AG08396 (cell line): ENCODE measurements at places on chromosomes 4 and X.

- DNase-seq = no peak
These were observed 19.4 kb downstream of the LGI2 start for GRCh38 chr4:25011135-25011866.

GRCh38 chr4:68218044-68218443 is 27.4 kb downstream of the TMPRSS11B start:
- DNase-seq = no peak

DNA sequence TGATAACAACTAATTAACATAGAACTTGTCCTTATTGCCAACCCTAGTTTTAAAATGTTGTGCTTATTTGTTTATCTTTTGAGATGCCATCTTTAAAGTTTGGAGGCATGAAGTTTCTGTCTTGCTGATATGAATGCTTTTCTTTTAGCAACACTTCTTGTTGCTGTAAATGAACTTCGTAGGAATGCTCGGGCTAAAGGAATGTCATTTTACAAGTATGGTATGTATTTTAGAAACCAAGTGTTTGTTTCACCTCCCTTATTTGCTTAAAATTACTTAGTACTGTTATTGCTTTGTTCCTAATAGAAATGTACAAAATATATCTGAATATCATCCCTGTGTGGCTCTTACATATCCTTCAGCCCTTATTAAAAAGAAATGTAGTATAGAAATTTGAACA is 76.1 kb downstream of the SLC30A9 start:
- no peak for DNase-seq

DNA sequence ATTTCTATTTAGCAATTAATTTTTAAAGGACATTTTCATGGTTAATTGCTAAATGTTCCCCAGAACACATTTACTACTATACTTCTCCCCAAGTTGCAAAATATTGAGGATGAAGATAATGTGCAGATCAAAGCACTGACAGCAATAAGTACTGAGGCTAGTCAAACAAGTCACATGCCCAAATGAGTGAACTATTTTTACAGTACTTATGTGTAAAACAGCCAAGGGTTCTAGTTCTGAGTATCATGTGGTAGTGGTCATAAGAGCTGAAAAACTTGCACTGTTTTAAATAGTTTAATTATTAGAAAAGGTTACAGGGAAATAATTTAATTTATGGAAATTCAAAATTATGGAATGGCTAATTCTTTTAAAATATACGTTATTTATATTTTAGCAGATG is 3.8 kb downstream of the GALNTL6 start:
- no peak for DNase-seq

- no peak for DNase-seq
These were observed 143.0 kb downstream of the MAGEB17 start for GRCh38 chrX:16310326-16310725.

DNA sequence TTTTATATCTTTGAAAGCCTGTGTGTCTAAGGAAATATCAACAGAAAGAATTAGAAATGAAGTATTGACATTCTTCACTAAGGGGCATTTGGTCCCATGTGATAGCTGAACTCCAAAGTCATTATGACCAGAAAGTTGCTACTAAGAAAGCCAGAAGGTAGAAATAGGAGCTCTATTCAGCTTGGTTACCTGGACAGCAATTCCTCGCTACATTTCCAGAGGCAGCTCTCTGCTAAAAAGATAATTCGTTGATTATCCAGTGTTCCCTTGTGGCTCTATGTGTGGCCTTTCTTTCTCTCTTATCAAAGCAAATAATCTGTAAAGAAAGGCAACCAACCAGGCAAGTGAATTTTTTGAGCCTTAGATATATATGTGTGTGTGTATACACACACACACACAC is 341.3 kb downstream of the ADGRL3 start:
- DNase-seq = no peak

GRCh38 chr4:139642364-139642763 is 23.3 kb upstream of the MGST2 start:
- peak; percentile 37 for DNase-seq

GRCh38 chr4:78205591-78205990 is 148.5 kb downstream of the FRAS1 start:
- no peak for DNase-seq

DNA sequence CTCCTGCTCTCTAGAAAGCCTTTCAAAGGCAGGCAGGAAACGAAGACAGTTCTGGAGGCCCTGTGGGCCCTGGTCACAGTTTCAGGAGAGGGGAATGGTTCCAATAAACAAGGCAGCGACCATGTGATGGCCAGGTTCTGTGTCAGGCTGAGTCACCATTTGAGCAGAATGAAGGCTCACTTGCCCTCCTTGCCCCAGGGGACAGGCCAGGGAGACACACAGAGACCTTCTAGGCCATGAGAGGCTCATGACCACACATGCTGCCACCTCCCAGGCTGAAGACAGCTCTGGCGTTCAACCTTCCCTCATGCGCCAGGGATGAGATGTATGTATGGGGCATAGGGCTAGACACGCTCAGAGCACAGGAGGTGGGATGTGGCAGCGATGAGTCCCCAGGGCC is 22.9 kb upstream of the TRIM2 start:
- DNase-seq = peak; percentile 29

DNA sequence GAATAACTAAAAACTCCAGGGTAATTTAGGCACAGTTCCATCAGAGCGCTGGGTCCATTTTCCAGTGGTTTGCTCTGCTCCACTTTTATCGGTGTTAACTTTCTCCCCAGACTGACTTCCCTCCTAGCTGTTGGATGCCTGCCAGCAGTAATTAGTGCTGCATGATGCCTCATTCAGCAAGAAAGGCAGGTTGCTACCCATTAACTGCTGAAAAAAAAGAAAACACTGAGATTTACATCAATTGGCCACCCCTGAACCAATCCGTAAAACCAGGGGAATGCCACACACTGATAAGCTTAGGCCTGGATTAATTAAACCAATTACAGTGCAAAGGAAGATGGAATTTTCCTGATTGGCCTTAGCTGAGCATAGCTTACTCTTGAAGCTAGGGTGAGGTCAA is 182.4 kb upstream of the CXXC4 start:
- DNase-seq = no peak

DNA sequence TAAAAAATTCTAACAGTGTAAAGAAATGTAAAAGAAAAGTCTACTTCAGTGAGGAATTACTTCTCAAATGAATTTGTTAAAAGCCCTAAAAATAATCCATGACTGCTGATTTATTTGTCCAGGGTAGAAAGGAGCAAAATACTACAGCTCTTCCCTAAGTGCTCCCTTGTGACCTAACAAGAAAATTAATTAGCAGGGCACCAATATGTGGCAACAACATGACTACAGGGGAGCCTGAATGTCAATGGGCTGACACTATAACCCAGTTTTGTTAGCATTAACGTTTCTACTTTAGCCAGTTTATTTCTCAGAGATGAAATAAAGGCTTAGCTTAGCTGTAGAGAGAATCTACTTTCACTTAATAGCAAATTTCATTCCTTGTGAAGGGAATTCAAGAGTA is 918.9 kb upstream of the EPHA5 start:
- DNase-seq = no peak

GRCh38 chr4:422587-422986 is 76.4 kb downstream of the ZNF721 start:
- DNase-seq = no peak

DNA sequence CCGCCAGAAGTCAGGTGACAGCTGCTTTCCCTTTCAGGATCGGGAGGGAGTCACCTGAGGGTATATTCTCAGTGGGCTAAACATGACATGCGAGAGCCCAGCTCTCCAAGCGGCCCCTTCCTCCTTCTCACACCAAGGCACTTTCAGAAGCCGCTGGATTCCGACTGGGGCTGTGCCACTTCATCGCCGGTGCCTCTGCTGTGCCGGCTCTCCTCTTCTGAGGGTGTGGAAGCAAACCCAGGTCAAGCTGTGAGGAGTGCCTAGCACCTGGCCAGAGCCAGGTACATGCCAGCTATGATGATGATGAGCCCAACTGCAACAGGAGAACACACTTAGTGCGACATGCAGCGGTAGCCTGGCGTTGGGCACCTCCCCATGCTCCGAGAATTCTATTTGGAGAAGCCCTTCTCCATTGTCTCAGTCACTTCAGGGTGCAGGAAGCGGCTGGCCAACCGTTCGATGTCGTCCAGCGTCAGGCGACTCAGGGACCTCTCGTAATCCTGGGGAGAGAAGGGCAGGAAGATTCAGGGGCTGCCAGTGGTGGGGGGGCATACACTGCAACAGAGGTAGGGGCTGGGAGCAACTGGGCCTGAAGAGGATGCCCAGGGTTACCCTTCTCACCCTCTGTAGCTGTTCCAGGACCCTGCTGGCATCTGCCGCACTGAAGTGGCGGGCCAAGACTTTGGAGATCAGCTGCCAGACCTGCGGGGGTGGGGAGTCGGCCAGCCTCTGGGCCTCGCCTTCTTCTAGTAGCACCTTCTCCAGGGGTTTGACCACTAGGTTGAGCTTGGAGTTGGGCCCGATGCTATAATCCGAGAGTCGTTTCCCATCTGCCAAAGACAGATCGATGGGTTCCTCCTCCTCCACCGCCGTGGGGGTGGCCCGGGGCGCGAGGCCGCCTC is 1.0 kb downstream of the UBL4A start:
- DNase-seq = no peak

- no peak for DNase-seq
These were observed 111.7 kb upstream of the PRPS2 start for GRCh38 chrX:12679522-12679921.

DNA sequence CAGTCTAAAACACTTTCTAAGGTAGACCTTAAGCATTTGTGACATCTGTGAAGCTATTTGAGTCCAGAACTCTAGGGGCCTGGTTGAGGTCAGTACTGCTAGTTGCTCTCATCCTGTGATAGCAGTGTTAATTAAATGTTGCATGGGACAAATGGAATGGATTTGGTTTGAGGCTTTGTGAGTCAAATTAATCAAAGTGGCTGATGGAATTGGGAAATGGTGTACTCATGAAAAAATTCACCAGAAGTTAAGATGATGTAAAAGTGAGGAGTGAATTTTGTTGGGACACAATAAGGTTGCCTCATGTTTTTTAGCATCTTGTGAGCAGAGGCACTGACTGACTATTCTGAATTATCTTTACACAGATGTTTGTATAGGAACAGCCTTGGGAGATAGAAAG is 99.2 kb upstream of the ARSJ start:
- no peak for DNase-seq

DNA sequence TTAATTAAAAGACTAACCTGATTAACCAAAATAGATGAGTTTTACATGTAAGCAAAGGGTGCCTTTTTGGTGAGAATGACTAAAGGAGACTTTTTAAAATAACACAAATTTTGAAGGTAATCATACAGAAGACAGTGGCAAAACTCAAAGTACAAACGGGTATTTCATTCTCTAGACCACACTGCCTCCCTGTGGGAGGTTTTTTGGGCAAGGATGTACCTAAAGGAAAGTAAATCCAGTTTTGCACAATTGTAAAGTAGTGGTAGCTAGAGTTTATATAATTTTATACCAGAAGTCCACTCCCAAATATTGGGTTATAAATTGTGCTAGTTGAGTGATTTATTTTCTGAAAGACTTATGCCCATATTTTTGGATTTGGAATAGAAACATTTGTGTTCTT is 201.0 kb downstream of the PAPSS1 start:
- DNase-seq = peak; percentile 4

GRCh38 chr4:37533286-37534033 is 152.7 kb downstream of the RELL1 start:
- DNase-seq = no peak

- DNase-seq = peak; percentile 8
These were observed 64.3 kb downstream of the TASL start for GRCh38 chrX:30513284-30513683.

- DNase-seq = no peak
These were observed 332.4 kb downstream of the ARHGAP24 start for GRCh38 chr4:85807247-85807950.

GRCh38 chr4:87718217-87718835 is 68.2 kb downstream of the DMP1 start:
- DNase-seq = no peak

DNA sequence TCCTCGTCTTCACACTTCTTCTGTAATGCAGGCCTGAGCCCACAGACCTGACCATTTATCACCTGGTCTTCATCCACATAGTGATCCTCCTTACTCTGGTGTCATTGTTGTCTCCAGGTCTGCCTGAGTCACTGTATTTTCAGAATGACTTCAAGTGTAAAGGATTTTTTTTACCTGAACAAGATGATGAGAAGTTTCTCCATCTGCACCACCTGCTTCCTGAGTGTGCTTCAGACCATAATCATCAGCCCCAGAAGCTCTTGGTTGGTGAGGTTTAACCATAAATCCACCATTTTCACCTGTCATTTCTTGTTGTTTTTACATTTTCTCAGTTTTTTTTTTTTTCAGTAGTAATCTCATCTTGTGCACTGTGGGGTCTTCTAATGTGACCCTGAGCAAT is 39.0 kb downstream of the WDR13 start:
- DNase-seq = no peak

DNA sequence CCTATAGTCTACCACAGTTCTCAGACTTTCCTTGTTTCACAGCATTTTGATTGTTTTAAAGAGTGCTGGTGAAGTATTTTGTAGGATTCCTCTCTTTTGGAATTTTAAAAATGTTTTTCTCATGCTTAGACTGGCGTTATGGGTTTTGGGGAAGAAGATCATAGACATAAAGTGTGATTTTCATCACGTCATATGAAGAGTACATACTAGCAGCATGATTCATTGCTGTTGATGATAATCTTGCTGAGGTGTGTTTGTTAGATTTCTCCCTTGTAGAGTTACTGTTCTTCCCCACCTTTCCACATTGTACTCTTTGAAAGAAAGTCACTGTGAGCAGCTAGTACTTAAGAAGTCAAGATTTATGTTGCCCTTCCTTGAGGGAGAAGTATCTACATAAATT is 396.1 kb upstream of the GNPDA2 start:
- DNase-seq = no peak

DNA sequence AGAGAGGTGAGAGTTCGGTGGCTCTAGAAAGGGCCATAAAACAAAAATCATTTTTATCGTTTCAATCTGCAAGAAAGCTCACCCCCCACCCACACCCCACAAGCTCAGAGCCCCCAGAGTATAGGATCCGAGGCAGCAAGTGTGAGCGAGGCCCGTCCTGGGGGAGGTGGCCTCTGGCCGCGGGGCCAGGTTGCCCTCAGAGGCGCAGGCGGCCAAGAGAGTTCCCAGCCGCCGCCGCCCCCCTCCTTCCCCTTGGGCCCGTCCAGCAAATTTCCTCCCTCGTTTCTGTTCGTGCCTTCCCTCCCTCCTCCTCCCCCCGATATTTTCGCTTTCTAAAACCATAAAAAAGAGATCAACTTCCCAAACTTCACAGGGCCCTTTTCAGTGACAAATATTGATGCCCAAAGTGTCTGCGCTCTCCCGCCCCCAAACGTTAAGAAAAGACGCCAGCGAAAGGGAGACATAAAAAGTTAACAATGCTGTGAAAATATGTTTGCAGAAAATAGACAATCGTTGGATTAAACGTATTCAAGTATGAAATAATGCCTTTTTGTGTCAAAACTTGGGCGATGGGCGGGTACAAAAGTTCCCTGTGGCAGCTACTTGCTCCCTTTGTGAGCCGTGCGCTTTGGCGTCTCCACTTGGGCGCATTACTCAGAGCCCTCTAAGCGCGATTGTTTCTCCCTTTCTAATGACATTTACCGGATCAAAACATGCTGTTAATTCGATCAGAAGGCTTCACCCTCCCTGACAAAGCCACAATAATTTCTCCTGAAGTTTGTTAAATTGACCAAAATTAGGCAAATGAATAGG is 1.1 kb upstream of the HELT start:
- DNase-seq = no peak
